Activated CD8-positive, alpha-beta memory T cell treated with anti-CD3 and anti-CD28 coated beads, Interleukin-2, amount 10 ng/mL, durations not matched to agents 7 days and 5 days (primary cell): ENCODE measurements at places on chromosomes 5 and 9.

GRCh38 chr5:138148811-138149210, 9.6 kb upstream of the NME5 start:
- H3K27ac ChIP-seq, result no peak overlapping the region
- no peaks in the 10 kb centered on the region for H3K4me1 ChIP-seq
- no peak for DNase-seq
- peaks cover under 1% of the 10 kb centered on the region for H3K27me3 ChIP-seq
- H3K36me3 ChIP-seq, result no peaks in the 10 kb centered on the region
- H3K4me3 ChIP-seq, result no peak overlapping the region

DNA sequence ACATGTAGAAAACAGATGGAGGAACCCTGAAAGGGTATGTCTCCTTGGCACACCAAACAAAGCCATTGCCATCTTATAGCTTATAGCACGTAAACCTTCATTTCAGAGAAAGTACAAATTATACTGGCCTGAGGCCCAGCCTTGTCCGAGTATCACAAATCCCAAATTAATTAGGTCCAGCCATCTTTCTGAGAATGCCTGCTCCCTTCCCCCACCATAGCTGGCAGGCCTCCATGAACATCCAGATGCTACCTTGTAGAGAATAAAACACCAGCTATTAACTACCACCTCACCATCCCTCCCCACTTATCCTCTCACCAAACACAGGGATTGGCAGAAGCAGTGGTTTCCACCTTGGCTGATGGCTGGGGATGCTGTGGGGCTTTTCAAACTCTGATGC, 224.0 kb downstream of the SPOCK1 start:
- no peaks in the 10 kb centered on the region for H3K27me3 ChIP-seq
- no peak overlapping the region for H3K27ac ChIP-seq
- H3K4me1 ChIP-seq, result no peaks in the 10 kb centered on the region
- DNase-seq, result no peak
- no peak overlapping the region for H3K4me3 ChIP-seq
- H3K36me3 ChIP-seq, result no peaks in the 10 kb centered on the region

- peaks cover 77% of the 10 kb centered on the region for H3K4me1 ChIP-seq
- peak overlapping the region; percentile 88 for H3K27ac ChIP-seq
- H3K36me3 ChIP-seq, result peaks cover 47% of the 10 kb centered on the region
- H3K4me3 ChIP-seq, result peak overlapping the region; percentile 83
These were observed 2.0 kb downstream of the CYFIP2 start for GRCh38 chr5:157267761-157268480.

DNA sequence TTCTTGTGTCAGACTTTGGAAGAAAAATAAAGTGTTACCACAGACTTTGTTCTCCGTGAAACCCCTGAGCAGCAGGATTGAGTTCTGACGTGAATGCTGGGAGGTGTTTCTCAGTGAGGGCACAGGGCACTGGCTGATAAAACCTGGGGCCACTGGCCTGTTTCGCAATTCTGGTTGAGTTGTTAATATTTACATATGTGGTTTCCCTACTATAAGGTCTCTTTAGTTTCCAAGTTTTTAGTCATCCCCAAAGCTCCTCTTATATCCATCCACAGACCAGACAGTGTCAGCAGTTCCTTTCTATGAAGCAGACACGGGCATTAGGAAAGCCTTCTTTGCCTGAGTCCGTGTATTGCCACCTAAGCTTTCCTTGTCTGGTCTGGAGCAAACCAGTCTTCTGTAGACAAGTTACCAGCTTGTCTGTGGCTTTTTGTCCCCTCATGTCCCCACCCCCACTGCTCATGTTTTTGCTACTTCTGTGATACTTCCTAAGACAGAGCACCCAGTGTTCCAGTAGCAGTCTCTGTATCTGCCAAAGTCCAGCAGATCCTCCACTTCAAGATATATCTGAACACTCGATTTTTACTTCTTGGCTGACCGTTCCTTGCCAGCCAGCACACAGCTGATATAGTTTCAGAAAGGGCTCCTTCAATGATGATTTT, 42.0 kb downstream of the ACO1 start:
- no peak overlapping the region for H3K4me3 ChIP-seq
- H3K27ac ChIP-seq, result no peak overlapping the region
- H3K36me3 ChIP-seq, result peaks cover 11% of the 10 kb centered on the region
- H3K4me1 ChIP-seq, result peaks cover 2% of the 10 kb centered on the region
- DNase-seq, result no peak

DNA sequence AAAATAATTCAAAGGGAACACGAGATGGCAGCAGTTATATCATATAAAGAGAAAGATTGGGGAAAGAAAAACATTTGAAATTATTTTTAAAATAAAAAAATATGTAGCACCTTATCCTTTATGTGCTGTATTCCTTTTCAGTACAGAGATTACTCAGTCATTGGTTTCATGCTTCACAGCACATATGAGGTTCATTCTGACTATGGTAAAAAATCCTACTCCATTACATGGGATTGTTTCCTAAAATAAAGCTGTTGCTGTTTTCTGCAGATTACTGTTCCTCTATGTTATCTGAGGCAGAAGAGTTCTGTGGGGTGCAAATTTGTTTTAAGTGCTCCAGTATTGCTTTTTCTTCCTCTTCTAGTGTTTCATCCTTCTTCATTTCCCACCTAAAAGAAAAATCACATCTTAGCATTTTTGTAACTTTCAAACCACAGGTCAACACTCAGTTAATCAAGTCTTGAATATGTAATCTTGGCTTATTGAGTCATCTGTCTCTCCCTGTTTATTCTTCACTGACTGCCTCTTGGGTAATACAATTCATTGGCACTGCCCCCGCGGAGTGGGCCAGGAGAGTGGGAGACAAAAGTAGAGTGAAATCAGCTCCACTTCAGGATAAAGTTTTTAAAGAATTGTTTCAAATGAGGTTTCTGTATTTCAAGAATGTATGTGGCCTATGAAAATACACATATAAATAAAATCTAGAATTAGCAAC, 412.5 kb upstream of the POU5F2 start:
- no peaks in the 10 kb centered on the region for H3K4me1 ChIP-seq
- H3K4me3 ChIP-seq, result no peak overlapping the region
- DNase-seq, result no peak
- no peaks in the 10 kb centered on the region for H3K27me3 ChIP-seq
- no peak overlapping the region for H3K27ac ChIP-seq

GRCh38 chr9:95634536-95634935, 117.8 kb upstream of the PTCH1 start:
- H3K27ac ChIP-seq, result no peak overlapping the region
- no peaks in the 10 kb centered on the region for H3K36me3 ChIP-seq
- no peak for DNase-seq
- H3K4me1 ChIP-seq, result no peaks in the 10 kb centered on the region
- no peak overlapping the region for H3K4me3 ChIP-seq

- no peaks in the 10 kb centered on the region for H3K36me3 ChIP-seq
- DNase-seq, result no peak
- peaks cover 23% of the 10 kb centered on the region for H3K27me3 ChIP-seq
- H3K4me3 ChIP-seq, result no peak overlapping the region
- H3K4me1 ChIP-seq, result no peaks in the 10 kb centered on the region
These were observed 235.1 kb downstream of the SPOCK1 start for GRCh38 chr5:137264041-137264440.

DNA sequence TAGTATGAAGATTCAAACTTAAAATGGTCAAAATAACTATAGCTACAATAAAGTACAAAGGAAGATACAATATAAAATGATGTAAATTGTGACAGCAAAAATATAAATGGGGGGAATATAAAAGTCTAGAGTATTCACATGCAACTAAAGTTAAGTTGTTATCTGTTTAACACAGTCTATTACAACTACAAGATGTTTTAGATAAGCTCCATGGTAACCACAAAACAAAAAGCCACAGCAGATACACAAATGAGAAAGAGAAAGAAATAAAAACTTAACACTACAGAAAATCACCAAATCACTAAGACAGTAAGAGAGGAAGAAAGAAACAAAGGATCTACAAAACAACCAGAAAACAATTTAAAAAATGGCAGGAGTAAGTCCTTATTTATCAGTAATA, 17.0 kb upstream of the SH3TC2 start:
- DNase-seq, result no peak
- no peak overlapping the region for H3K4me3 ChIP-seq
- peaks cover 7% of the 10 kb centered on the region for H3K4me1 ChIP-seq
- H3K36me3 ChIP-seq, result no peaks in the 10 kb centered on the region
- H3K27ac ChIP-seq, result no peak overlapping the region
- H3K27me3 ChIP-seq, result peaks cover 17% of the 10 kb centered on the region

DNA sequence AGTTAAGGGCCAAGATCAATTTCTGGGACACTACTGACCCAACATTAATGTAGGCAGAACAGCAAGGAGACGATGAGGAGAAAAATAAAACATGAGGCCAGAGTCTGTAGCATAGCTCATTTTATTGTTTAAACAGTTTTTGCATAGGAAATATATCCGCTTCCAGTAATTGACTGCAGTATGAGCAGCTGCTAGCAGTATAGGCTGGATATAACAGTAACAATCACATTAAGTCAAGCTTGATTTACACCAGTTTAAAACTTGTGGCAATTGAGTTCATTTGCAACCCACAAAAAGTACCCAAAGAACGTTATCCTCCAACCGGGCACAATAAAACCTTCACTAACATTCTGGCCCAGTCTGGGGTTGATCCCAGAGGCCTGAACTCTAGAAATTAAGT, 232.2 kb downstream of the NFIB start:
- H3K27ac ChIP-seq, result no peak overlapping the region
- no peaks in the 10 kb centered on the region for H3K36me3 ChIP-seq
- H3K27me3 ChIP-seq, result no peaks in the 10 kb centered on the region
- H3K4me1 ChIP-seq, result no peaks in the 10 kb centered on the region

DNA sequence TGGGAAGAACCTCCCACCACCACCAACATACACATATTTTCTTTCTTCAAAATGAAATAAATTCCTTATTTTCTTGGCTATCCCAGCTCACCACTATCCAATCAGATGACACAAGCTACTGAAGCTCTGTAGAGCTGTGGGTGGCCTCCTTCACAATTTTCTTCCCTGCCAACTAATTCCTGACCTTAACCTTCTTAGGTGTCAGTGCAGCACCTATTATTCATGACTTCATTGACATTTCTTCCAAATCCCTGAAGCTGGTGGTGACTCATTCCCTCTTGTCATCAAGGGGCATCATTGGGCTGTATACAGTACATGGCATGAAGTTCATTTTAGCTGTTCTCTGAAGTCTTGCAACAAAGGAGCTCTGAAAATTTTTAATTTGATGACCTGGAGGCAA, 42.0 kb upstream of the ADRA1B start:
- H3K4me3 ChIP-seq, result no peak overlapping the region
- H3K36me3 ChIP-seq, result no peaks in the 10 kb centered on the region
- no peak overlapping the region for H3K27ac ChIP-seq
- no peaks in the 10 kb centered on the region for H3K4me1 ChIP-seq
- no peak for DNase-seq

DNA sequence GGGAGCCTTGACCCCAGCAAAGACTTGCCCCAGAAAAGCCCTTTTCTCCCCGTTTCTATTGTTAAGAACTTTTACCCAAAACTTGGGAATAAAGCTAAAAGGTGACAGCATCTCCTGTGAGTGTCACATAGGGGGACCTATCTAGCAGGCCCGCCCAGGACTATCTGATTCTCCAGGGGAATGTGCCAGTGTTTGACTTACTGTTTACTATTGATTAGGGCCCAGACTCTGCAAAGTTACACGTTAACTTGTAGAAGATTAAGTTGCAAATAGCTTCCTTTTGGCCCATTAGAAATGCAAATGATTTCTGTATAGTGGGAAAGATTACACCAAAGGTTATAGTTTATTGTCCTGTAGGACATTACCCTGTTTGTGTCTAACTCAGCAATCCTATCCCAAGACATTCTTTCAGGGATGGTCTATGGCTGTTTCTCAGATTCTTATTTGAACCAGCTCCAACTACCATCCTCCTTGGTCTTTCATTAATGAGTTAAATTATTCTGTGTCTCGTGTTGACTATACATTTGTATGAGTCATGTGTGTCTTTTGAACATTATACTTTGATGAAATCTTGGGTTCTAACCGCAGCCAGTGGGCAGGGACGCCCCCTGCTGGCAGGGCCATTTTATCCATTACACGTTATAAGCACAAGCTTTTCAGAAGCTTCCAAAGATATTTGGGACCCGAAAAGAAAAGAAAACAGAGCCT, 60.7 kb downstream of the HRH2 start:
- H3K4me1 ChIP-seq, result peaks cover 1% of the 10 kb centered on the region
- DNase-seq, result peak; percentile 67
- H3K27me3 ChIP-seq, result peaks cover 2% of the 10 kb centered on the region

- H3K36me3 ChIP-seq, result no peaks in the 10 kb centered on the region
- no peak overlapping the region for H3K27ac ChIP-seq
- no peak for DNase-seq
- H3K27me3 ChIP-seq, result peaks cover 5% of the 10 kb centered on the region
- no peaks in the 10 kb centered on the region for H3K4me1 ChIP-seq
These were observed 221.8 kb upstream of the TUT7 start for GRCh38 chr9:86575825-86576525.

- H3K4me1 ChIP-seq, result peaks cover 17% of the 10 kb centered on the region
- peaks cover 48% of the 10 kb centered on the region for H3K27me3 ChIP-seq
- no peak overlapping the region for H3K27ac ChIP-seq
- H3K36me3 ChIP-seq, result peaks cover 4% of the 10 kb centered on the region
- H3K4me3 ChIP-seq, result no peak overlapping the region
These were observed 53.7 kb downstream of the GGTA1 start for GRCh38 chr9:121445986-121446385.

DNA sequence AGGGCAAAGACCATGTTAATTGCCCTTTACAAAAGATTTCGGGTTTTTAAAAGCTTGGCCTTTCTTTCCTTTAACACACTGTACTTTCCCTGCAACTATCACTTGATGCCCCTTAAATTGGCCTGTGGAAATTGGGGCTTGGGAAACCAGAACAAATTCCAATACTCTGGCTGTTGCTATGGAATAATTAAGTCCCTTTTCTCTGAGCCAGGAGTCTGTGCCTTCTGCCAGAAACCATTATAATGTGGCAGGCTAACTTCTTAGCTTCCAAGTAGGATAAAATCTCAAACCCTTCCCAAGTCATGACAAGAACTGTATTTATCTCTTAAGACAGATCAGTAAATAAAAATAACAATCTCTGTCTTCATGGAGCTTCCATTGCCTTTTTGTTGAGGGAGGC, 1.1 kb upstream of the SPINK1 start:
- H3K27me3 ChIP-seq, result peaks cover 19% of the 10 kb centered on the region
- no peaks in the 10 kb centered on the region for H3K4me1 ChIP-seq
- H3K4me3 ChIP-seq, result no peak overlapping the region
- H3K36me3 ChIP-seq, result no peaks in the 10 kb centered on the region
- no peak for DNase-seq
- no peak overlapping the region for H3K27ac ChIP-seq

GRCh38 chr9:120909904-120910303, 16.7 kb downstream of the TRAF1 start:
- no peaks in the 10 kb centered on the region for H3K27me3 ChIP-seq
- peak overlapping the region; percentile 82 for H3K27ac ChIP-seq
- H3K36me3 ChIP-seq, result peaks cover 89% of the 10 kb centered on the region

- H3K4me3 ChIP-seq, result no peak overlapping the region
- H3K27ac ChIP-seq, result no peak overlapping the region
- DNase-seq, result no peak
- H3K4me1 ChIP-seq, result peaks cover 6% of the 10 kb centered on the region
- H3K27me3 ChIP-seq, result peaks cover 6% of the 10 kb centered on the region
These were observed 598.3 kb downstream of the CCDC171 start for GRCh38 chr9:16150938-16151650.
